Tongue (tissue), 3 donors: ENCODE measurements at places on chromosomes 2 and 18. TPM values are rescaled to one million over a fixed set of nuclear protein-coding genes. Genes with fewer than 3 reads are reported as not detected.

Gene HMSD
- total RNA-seq, result not detected

Gene NEMP2
- total RNA-seq, result 6.4 TPM

Gene SFT2D3
- total RNA-seq, result 11.6 TPM

Gene MORN2
- total RNA-seq, result 9.9 TPM
